ENCODE measurements at places on chromosomes 1 and 21. TPM values are rescaled to one million over a fixed set of nuclear protein-coding genes. Genes with fewer than 3 reads are reported as not detected.

GRCh38 chr1:31377364-31377863, 4.5 kb upstream of the FABP3 start:
- DNase-seq: no peak
- no peaks in the 10 kb centered on the region for H3K36me3 ChIP-seq
- H3K27ac ChIP-seq: peak overlapping the region; percentile 42
- no peak overlapping the region for H3K4me3 ChIP-seq

Gene CHRNB2
- total RNA-seq: 5.8 TPM

Gene LIPI
- not detected for total RNA-seq

- H3K27ac ChIP-seq: no peak overlapping the region
- H3K36me3 ChIP-seq: no peaks in the 10 kb centered on the region
- no peaks in the 10 kb centered on the region for H3K4me1 ChIP-seq
- no peak for DNase-seq
Measured at GRCh38 chr1:219049501-219049900, 124.2 kb upstream of the LYPLAL1 start.

Gene IVL
- total RNA-seq: not detected

DNA sequence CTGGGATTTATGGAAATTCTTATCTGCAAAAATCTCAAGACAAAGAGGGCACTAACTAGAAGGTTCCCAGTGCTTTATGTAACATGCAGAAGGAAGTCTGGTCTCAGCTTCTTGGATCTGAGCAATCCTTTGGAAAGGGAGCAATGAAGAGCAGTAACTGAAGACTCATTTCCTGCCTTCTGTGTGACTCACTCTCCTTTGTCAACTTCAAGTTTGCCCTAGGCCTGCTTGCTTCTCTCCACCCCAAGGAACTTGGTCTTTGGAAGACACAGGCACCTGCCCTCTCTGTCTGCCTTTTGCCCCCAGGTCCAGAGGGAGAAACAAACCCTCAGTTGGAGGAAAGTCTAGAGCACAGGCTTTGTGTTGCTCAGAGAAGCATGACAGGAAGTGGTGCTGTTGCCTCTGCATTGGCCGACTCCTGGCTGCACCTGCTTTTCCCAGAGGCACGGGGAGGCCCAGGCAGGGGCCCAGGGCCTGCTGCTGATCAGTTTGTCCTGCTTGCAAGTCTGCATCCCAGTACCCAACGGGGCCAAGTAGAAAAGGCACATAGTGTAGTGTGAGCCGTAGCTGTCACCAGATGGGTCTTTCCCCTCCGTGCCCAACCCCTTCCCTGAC, 137.2 kb downstream of the DHRS3 start:
- H3K4me1 ChIP-seq: peaks cover 37% of the 10 kb centered on the region
- DNase-seq: no peak
- H3K27ac ChIP-seq: peak overlapping the region; percentile 87
- peaks cover 10% of the 10 kb centered on the region for H3K36me3 ChIP-seq

DNA sequence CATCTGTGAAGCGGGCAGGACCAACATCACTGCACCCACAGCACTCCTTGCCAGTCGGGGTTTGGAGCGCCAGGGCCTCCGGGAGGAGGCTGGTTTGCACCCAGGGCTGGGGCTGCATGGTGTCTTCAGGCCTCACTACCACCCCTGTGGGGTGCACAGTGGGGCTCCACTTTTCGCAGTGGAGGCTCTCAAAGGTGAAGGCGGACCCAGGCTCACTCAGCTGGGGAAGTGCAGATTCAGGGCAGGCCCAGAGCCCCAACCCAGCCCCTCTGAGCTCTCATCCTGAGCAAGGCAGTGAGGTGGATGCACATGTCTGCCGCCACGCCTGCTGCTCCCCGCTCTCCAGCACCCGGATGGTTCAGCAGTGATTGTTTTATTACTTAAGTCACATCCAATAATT, 125.8 kb downstream of the PTPRU start:
- no peaks in the 10 kb centered on the region for H3K36me3 ChIP-seq
- no peaks in the 10 kb centered on the region for H3K4me1 ChIP-seq
- H3K27me3 ChIP-seq: no peaks in the 10 kb centered on the region
- no peak overlapping the region for H3K4me3 ChIP-seq
- no peak for DNase-seq

GRCh38 chr1:176938375-176938774, 226.1 kb downstream of the ASTN1 start:
- peaks cover 3% of the 10 kb centered on the region for H3K4me1 ChIP-seq
- H3K27me3 ChIP-seq: no peaks in the 10 kb centered on the region
- peaks cover 13% of the 10 kb centered on the region for H3K36me3 ChIP-seq
- H3K4me3 ChIP-seq: no peak overlapping the region
- no peak for DNase-seq
- no peak overlapping the region for H3K27ac ChIP-seq

GRCh38 chr1:151851886-151852285, 1.6 kb downstream of the THEM5 start:
- DNase-seq: no peak
- H3K36me3 ChIP-seq: no peaks in the 10 kb centered on the region
- H3K4me3 ChIP-seq: no peak overlapping the region
- no peak overlapping the region for H3K27ac ChIP-seq
- H3K4me1 ChIP-seq: peaks cover 4% of the 10 kb centered on the region

Gene OR2T29
- total RNA-seq: not detected

DNA sequence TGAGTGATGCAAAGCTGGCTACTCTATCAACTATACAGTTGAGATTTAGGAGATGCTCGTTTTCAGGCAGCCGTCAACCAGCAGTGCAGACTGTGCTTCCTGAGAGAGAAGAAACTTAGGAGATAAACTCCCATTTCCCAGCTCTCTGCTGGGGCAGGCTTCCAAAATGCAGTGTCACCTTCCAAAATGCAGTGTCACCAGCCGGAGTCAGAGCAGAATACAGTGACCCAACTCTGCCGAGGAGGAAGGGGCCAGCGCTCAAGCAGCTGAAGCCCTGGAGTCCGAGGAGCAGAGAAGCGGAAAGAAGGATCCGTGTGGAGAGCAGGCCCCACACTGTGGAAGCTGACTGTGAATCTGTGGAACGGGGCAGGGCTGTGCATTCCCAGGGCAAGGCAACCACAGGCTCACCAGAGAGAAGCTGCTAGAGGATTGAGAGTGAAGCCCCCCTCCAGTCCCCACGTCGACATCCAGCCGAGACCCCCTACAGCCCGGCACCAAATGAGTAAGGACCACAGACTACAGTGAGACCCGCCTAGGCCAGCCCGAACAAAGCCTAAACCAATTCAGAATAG, 703 bp upstream of the KRTAP12-1 start:
- H3K4me3 ChIP-seq: no peak overlapping the region
- H3K36me3 ChIP-seq: no peaks in the 10 kb centered on the region
- peaks cover 6% of the 10 kb centered on the region for H3K4me1 ChIP-seq
- H3K27me3 ChIP-seq: no peaks in the 10 kb centered on the region

- H3K4me1 ChIP-seq: peaks cover 49% of the 10 kb centered on the region
- DNase-seq: peak; percentile 72
- H3K36me3 ChIP-seq: peaks cover 58% of the 10 kb centered on the region
- H3K27me3 ChIP-seq: no peaks in the 10 kb centered on the region
- no peak overlapping the region for H3K4me3 ChIP-seq
Measured at GRCh38 chr1:155176544-155177071, 3.0 kb downstream of the TRIM46 start.

DNA sequence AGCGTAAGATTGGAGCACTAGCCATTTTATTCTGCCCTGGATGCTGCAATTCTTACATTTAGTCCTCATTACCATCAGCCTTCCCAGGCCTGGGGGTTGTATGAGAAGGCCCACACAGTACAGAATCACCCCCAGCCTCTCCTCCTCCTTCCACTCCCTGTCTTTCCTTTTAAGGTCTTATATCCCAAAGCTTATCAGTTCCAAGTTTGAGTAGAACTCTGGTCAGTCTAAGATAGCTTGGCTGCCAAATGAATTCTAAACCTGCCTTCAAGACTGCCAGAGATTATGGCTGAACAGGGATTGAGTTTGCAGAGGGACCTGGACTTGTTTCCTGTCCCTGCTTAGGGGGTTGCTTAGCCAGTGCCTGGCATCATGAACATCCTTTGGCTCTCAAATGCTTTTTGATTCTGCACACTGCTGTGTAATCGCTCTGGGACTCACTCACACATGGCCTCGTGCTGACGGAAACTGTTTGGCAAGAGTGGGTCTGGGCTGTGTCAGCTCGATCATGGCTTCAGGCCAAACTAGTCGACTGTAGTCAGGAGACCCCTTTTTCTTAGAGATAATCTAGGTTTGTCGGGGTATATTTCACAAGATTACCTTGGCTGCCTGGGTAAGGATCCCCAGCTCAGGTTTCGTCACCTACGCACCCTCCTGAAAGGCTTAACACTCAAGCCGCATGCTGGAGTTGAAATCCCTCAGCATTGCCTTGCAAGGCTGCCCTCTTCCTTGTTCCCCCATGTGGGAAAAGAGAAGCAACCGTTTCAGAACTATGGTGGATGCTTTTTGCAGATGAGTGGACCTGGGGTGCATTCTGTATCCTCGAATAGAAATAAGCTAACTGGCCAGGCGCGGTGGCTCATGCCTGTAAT, 252.6 kb downstream of the NFIA start:
- peaks cover 18% of the 10 kb centered on the region for H3K4me1 ChIP-seq
- no peak overlapping the region for H3K4me3 ChIP-seq
- peak overlapping the region; percentile 50 for H3K27ac ChIP-seq
- no peaks in the 10 kb centered on the region for H3K36me3 ChIP-seq
- DNase-seq: no peak
- H3K27me3 ChIP-seq: no peaks in the 10 kb centered on the region

DNA sequence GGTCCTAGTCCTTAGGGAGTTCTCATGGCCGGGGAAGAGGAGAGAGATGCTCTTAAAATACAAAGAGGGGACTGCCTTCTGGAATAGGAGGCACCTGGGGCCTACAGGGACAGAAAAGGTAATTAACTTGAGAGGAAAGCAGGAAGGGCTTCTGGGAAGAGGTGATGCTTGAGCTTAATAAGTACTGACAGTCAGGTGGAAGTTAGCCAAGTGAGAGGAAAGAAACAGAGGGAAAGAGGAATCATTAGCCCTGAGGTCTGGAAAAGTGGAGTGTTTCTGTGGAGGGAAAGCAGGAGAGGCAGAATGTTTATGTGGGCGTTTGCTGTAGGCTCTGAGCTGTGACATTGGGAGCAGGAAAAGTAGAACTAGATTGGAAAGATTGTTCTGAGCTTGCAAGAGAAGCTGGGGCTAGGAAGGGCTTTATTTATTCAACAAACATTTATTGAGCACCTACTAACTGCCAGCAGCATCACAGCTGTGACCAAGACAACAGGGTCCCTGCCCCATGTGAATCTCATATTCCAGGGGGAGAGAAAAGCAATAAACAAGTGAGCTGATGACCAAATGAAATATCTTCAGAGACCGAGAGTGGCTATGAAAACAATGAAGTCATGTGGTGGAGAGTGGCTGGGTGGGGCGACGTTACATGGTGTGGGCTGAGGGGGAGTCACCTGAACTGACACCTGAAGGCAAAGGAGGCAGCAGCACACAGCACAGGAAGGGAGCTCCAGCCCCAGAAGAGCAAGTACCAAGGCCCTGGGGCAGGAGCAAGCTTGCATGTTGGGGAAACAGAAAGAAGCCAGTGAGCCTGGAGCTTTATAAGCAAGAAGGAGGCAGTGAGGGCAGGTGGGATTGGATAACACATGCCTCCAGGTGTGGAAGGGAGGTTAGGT, 4.4 kb upstream of the FNDC5 start:
- peaks cover 54% of the 10 kb centered on the region for H3K4me1 ChIP-seq
- H3K4me3 ChIP-seq: no peak overlapping the region
- DNase-seq: no peak
- no peak overlapping the region for H3K27ac ChIP-seq
- no peaks in the 10 kb centered on the region for H3K36me3 ChIP-seq

DNA sequence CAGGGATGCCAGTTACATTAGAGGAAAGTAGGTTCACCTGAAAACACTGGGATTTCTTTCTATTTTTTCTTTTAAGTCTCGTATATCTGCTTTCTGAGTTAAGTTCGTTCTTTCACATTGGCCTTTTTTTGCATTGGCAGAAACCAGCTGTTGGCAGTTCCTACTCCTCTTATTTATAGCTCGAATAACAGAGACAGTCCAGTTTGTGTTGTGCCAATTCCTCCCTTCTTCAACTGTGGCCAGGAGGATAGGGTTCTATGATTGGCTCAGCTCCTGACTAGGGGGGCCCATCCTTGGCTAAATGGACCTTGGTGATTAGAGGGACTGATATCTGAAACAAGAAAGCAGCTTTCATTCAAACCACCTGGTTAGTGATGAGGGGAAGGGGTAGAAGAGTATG, 115.8 kb downstream of the RPS6KC1 start:
- no peak overlapping the region for H3K4me3 ChIP-seq
- peak; percentile 10 for DNase-seq
- no peaks in the 10 kb centered on the region for H3K4me1 ChIP-seq
- no peaks in the 10 kb centered on the region for H3K36me3 ChIP-seq
- H3K27me3 ChIP-seq: no peaks in the 10 kb centered on the region

Gene RAD54L
- 3.9 TPM for total RNA-seq

DNA sequence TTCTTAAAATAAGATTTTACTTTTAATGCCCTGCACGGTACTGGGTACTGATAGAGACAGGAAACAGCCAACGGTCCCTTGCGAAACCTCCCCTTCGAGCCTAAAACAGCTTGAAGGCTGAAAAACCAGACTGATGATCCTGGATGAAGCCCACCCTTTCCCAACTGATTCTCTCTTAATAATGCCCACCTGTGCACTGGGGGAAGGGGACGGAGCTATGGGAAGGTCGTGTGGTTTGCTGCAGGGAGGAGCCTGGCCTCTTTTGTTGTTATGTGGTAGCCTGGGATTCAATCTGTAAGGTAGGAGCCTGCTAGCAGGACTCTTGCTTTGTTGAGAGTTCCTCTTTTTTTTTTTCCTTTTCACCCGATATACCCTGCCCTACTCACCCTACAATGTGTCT, 25.6 kb downstream of the SAMSN1 start:
- H3K27ac ChIP-seq: no peak overlapping the region
- H3K4me1 ChIP-seq: no peaks in the 10 kb centered on the region
- no peak for DNase-seq
- H3K27me3 ChIP-seq: no peaks in the 10 kb centered on the region
- no peak overlapping the region for H3K4me3 ChIP-seq

DNA sequence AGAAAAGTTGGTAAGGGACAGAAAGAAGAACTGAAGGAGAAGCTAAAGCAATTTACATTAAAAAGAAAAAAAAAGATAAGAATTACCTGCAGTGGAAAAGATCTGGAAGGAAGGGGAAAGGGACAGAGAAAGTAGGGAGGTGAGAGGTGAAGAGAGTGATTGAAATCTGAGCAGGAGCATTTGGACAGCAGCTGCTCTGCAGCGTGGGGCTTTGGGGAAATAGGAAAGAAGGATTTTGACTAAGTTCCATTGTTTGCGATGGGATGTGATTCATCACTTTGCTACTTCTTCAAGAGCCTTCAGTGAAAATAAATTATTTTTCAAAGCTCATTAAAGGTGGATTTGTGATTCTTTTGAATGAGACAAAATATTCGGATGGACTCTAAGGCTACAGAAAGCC, 26.1 kb upstream of the NMNAT2 start:
- H3K27ac ChIP-seq: no peak overlapping the region
- no peaks in the 10 kb centered on the region for H3K27me3 ChIP-seq
- H3K36me3 ChIP-seq: no peaks in the 10 kb centered on the region
- H3K4me1 ChIP-seq: no peaks in the 10 kb centered on the region

Data from spinal cord (tissue), 10 donors.